ENCODE measurements at places on chromosomes 6 and 20.

- no peak for DNase-seq
Observed at GRCh38 chr6:168641446-168641845, 200.5 kb downstream of the SMOC2 start.

GRCh38 chr6:24686946-24687345 lies 20.1 kb downstream of the ACOT13 start:
- no peak for DNase-seq

- DNase-seq = no peak
Observed at GRCh38 chr20:61924211-61924857, 141.3 kb downstream of the TAF4 start.

DNA sequence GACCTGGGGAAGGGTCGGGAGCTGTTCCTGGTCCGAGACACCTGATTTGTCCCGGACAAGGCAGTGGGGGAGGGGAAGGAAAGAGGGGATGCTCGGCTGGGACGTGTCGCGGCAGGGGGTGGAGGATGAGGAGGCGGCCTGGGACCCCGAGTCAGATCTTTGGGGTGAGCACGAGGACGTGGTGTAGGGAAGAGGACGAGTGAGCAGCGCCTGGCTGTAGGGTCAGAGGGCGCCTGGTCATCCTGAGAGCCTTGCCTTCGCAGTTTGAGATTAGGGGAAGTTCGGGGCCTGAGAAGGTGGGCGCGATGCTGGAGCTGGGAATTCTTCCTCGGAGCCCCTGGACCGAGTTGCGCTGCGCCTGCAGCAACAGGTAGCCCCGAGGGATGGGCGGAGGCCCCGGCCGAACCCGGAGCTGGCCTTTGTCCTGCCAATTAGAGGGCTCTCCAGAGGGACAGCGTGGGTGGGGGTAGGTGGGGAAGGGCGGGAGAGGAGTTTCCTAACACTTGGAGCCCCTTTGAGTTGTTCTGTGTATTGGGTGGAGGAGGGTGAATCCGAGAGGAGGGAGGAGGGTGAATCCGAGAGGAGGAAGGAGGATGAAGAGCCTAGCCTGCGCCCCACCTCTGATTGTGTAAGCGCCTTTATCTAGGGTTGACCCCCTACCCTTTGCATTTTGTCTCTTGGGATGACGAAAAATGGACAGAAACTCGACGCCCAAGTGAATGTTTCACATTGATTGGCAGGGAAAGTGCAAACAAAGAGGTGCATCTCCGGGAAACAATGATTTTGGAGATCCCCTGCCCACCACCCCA lies 72.0 kb downstream of the SOX4 start:
- DNase-seq = no peak

DNA sequence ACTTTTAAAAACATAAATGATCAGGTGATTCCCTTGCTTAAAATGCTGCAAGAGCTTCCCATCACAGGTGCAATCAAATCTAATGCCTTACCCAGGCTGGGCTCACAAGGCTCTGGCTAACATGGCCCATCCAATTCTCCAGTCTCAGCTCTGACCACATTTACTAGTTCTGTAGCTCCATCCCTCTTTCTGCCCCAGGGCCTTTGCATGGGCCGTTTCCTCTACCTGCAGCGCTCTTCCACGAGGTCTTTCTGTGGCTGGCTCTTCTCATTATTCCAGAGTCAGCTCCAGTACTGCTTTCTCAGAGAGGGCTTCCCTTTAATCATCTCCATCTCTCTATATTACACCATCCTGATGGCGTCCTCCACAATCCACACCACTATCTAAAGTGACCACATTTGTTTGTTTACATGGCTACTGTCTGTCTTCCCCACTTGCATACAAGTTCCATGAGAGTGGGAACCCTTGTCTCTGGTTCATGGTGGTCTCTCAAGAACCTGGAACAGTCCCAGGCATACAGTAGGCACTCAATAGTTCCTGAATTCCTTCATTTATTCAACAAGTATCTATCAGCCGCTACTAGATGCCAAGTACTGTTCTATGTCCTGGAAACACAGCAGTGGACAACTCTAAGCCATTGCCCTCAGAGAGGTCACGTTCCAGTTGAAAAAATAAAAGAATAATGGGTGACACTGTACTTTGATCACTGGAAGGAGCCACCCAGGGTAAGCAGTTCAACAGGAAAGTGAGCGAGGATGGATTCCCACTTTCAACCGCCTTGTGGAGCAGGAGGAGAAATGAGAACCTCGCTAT lies 12.6 kb downstream of the CYP24A1 start:
- DNase-seq = no peak

DNA sequence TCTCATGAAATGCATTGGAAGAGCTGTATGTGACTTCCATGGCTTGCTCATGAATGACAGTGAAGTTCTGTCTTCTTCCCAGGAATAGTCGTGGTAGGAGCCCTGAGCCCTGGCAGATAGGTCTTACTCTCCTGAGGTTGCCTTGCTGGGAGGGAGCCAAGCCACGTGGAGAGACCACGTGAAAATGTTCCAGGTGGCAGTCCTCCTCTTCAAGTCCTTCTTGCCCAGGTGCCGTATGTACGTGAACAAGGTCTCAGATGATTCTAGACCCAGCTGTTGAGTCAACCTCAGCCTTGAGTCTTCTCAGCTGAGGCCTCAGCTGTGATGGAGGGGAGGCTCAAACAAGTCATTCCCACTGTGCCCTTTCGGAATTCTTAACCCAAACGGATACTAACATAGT lies 192.4 kb upstream of the PRDM1 start:
- no peak for DNase-seq

DNA sequence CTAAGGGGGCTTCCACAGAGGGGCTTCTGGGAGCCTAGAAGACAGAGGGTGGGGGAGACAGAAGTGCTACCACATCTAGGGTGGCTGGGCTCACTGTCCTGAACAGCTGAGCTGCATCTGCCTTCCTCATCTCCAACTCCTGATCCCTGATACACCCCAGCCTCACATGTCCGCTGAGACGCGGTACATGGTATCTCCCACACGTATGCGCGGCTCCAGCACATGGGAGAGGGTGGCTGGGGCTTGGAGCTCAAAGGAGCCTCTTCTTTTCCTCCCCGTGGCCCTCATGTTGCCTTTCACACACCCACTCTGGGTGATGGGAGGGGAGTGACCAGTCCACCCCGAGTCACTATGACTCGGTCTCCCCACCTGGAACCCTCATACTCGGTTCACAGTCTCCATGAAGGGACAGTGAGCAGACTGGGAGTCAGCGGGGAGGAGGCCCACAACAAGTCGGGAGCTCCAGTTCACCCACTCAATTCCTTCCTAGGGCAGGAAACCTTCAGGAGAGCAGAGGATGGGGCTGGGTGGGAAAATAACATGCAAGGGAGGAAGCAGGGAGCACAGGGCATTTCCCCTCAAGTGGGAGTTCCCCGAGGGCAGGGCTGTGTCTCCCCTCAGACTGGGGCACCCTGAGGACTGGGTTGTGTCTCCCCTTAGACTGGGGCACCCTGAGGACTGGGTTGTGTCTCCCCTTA lies 61.7 kb downstream of the MRPL14 start:
- DNase-seq = no peak

GRCh38 chr6:133951227-133951626 lies 1.8 kb upstream of the TBPL1 start:
- DNase-seq = no peak

DNA sequence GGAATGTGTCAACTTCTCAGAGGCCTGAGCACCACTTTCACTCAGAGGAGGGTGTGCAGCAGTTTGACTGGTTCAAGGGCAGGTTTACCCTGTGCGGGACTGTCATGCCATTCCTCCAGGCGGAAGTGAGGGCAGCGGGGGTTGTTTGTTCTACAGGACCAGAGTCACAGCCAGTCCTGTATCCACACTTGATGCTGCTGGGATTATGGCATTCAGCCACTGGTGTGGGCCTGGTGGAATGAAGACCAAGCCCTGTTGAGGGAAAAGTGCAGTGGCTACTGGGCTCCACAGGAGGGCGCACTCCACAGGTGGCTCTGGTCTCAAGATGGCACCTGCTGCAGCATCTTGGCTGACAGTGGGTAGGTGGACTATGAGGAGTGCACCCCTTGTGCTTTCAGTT lies 14.8 kb downstream of the SEMG2 start:
- no peak for DNase-seq

- no peak for DNase-seq
Observed at GRCh38 chr6:111358454-111358853, 124.6 kb downstream of the REV3L start.

GRCh38 chr6:130037207-130037811 lies 18.9 kb downstream of the L3MBTL3 start:
- no peak for DNase-seq

DNA sequence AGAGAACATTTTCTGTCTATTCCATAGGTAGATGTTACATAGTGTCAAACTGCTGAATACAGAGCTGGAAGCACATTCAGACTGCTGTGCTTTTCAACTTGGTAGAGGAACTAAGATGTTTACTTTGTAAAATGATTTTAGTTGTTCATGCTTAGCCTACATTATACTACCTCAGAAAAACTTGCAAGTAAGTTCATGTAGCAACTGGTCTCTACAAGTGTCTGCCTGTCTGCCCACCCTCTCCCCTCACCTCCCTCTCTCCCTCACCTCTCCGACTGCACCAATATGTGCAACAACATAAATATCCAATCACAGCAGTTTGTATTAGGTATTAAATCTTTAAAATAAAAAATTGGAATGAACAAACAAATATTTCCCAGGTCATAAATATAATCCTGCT lies 25.3 kb downstream of the ELOVL4 start:
- DNase-seq = no peak
